Activated CD4-positive, CD25-positive, alpha-beta regulatory T cell treated with anti-CD3 and anti-CD28 coated beads, Interleukin-2, amount 50 U/mL, for 24 hours (primary cell): ENCODE measurements at places on chromosomes 12 and 14.
A peak's percentile ranks its signal among the peaks of the same experiment; 100 is the strongest.

GRCh38 chr14:51865953-51866747 is 5.7 kb downstream of the GNG2 start:
- peak; percentile 39 for ATAC-seq

DNA sequence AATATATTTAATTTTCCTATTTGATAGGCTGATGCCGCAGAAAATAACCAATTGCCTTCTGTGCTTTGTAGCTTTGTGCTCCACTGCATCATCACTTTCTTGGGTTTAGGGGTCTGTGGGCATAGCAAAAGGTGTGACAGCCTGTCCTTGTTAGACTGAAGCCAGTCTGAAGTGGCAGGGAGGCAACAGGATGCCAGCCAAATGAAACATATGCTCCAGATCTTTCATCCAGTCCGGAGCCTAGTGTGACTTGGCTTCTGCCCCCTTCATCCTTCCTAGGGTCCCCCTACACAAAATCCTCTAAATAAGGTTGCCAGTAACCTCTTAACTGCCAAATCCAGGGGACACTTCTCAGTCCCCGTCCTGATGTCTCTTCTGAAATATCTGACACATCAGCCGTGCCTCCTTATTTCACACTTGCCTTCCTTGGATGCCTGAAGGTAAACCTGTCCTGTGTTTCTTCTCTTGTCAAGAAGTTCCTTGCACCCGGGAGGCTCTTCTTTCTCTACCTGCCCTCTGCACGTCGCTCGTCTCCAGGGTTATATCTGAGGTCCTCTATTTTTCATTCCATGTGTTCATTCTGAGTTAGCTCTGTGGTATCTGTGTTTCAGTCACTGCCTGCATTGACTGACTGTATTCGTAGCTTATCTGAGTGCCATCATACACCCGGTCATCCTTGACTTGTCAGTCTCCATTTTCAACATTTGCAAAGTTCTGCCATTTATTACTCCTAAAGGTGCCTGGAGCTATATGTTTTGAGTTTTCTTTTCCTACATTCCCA is 47.8 kb downstream of the HMGA2 start:
- no peak for ATAC-seq

- ATAC-seq: no peak
Measured at GRCh38 chr14:102264355-102264754, 40.6 kb downstream of the MOK start.

GRCh38 chr12:127770118-127770517 is 496.9 kb upstream of the TMEM132C start:
- ATAC-seq: no peak

DNA sequence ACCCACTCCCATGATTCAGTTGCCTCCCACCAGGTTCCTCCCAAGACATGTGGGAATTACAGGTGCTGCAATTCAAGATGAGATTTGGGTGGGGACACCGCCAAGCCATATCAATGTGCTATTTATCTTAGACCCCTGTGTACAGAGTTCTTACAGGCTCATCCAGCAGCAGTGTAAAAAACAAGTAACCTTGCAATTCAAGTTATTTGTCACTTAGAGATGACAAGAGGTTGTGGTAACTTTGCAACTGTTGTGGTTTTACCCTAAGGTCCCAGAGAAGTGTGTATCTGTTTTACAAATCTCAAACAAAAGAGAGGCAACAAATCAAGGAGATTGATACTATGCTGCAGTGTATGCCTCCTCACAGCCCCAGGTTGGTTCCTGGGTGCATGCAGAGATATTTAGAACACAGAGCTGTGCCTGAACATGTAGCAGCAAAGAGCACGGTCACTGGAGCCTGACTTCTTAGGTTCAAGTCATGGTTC is 11.5 kb upstream of the HELB start:
- peak; percentile 33 for ATAC-seq

DNA sequence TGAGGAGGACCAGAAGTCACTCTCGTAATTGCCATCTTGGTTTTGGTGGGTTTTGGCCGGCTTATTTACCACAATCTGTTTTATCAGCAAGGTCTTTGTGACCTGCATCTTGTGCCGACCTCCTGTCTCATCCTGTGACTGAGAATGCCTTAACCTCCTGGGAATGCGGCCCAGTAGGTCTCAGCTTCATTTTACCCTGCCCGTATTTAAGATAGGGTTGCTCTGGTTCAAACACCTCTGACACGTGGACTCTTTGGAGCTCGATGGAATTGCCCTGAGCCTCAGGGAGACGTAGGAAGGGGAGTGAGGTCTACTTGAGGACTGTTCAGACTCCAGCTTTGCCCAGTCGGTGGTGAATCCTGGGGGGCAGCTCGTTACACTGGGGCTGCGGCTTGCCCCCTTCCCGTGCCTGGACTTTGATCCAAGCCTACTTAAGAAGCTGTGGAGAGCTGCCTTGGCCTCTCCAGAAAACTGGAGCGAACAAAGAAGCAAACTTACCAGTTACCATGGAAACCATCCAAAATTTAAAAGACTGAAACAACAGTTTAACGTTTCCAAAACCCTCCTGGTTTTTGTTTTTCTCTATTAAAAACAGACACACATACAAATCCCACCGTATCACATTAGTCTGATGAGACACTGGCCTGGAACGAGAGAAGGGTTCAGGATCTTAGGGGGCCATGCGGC is 28.0 kb downstream of the CALM1 start:
- no peak for ATAC-seq

GRCh38 chr14:22375321-22375930 is 213.6 kb downstream of the DAD1 start:
- ATAC-seq: no peak

DNA sequence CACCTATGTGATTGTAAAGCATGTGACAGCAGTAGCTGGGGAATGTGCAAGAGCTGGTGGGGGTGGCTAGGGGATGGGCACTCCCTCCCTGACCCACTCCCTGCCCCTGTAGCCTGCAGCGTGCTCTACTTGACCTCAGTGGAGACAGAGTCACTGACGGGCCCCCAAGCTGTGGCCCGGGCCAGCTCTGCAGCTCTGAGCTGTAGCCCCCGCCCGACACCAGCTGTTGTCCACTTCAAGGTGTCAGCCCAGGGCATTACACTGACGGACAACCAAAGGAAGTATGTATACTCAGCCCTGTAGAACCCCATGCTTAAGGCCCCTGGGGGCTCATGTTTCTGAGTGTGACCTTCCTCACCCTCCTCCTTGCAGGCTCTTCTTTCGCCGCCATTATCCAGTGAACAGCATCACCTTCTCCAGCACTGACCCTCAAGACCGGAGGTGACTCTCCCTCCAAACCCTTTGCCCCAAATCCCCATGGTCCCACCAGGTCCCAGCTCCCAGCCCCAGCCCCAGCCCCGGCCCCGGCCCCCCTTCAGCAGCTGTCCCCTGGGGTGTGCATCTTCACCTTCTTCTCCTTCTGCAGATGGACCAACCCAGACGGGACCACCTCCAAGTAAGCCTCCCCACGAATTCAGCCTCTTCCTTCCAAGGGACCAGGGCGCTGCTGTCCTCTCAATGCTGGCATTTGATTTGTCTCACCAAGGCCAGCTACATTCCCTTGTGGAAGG is 13.3 kb downstream of the TNS2 start:
- no peak for ATAC-seq

DNA sequence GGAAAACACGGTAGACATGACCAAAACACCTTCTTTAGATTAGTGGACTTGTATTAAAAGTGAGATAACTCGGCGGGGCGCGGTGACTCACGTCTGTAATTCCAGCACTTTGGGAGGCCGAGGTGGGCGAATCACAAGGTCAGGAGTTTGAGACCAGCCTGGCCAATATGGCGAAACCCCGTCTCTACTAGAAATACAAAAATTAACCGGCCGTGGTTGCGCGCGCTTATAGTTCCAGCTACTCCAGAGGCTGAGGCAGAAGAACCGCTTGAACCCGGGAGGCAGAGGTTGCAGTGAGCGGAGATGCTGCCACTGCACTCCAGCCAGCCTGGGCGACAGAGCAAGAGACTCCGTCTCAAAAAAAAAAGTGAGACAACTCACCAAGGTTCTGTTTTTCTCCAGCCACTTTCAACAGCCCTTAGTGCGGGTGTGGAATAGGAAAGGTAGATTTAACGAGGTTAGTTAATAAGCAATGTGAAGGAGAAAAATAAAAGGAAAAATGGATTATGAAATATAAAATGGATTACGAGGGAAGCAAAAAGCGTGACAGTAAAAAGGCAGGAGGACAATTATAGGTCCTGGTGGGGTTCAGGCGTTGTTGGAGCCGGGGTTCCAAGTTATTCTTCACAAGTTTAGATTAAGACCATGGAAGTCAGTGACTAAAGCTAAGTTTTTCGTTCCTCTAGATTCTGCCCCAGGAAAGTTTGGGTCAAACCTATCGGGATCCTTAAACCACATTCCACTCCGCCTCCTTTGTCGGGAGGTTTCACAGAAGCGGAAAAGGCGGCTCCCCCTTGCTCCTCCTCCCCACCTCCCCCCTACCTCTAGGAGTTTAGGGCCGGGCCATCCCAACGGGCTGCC is 534 bp downstream of the PPP2R3C start:
- ATAC-seq: no peak

- ATAC-seq: no peak
Measured at GRCh38 chr14:81633496-81633895, 99.8 kb upstream of the SEL1L start.

GRCh38 chr14:75222208-75222701 is 45.8 kb upstream of the TMED10 start:
- no peak for ATAC-seq

- no peak for ATAC-seq
Measured at GRCh38 chr12:92974759-92975158, 45.7 kb upstream of the EEA1 start.

DNA sequence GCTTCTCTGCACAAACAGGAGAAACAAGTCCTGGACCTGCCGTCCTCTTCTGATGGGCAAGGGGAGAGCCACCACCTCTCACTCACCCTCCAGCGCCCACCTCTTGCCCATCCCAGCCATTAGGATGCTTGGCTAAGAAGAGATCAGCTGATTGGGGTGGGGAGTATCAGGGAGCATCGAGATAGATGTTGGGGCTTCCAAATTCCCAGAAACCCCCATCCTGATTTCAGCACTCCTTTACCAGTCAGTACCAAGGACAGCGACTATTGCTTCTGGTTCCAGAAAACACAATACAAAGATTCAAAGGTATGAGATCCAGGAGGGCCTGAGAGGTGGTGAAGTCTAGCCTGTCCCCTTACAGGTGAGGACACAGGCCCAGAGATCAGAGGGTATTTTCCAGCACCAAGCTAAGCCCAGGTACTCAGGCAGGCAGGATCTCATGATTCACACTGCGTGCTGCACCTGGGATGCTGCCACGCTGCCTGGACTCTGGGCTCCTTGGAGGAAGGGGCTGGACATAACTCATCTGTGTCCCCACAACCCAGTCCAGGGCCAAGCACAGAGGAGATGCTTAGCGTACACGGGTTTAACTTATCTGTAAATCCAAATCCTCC is 76.6 kb downstream of the TUNAR start:
- ATAC-seq: no peak

DNA sequence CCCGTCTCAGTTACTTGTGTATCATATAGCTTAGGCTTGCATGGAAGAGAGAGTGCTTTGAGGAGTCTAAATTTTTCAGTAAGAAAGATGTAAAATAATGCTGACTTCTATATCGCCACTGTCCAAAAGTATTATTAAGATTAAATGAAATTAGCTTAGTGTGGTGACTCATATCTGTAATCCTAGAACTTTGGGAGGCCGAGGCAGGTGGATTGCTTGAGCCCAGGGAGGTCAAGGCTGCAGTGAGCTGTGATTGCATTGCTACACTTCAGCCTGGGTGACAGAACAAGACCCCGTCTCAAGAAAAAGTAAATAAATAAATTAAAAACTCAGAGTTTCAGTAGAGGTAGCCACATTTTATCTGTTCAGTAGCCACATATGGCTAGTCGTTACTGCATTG is 23.3 kb downstream of the PAPOLA start:
- no peak for ATAC-seq

DNA sequence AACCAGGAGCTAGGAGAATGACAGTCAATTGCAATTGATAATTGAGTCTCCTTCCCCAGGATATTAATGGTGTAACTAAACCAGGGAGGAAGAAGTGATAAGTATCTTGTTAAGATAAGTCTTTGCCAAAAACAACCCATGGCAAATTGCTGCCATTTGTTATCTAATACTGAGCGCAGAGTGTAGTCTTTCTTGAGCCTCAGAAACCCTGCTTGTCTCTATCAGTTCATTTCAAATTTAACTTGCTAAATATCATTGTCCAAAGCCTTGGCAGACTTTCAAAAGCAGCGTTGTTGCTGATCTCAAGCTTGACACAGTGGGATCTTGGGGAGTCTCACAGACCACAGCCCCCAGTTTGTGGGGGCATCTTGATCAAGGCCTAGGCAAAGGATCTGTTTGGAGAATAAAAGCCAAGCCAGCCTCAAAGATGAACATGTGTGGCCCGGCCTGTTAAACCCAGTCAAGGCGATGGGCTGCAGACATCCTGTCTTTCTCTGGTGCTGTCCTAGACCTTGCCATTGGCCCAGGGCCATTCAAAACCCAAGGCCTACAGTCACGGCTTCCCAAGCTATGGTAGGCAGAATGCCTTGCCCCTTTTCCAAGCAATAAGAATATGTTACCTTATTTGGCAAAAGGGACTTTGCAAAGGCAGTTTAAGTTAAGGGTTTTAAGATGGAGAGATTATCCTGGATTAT is 164.2 kb downstream of the CHST11 start:
- no peak for ATAC-seq

DNA sequence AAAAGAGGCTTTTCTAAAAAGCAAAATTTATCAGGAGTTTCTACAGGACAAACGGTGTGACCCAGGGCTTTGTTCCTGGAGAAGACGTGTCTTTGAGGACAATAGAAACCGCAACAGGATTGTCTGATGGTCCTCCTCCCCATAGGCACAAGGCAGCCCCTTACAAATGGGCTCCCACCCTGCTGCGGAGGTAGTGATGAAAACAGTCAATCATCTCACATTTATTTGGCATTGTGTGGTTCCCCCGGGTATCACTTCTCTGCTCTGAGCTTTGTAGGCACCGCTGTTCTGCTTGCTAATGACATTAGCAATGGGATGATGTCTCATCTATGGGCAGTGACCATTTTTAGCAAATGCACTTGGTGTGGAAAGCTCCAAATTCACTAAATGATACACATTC is 155.5 kb upstream of the TMPO start:
- no peak for ATAC-seq

DNA sequence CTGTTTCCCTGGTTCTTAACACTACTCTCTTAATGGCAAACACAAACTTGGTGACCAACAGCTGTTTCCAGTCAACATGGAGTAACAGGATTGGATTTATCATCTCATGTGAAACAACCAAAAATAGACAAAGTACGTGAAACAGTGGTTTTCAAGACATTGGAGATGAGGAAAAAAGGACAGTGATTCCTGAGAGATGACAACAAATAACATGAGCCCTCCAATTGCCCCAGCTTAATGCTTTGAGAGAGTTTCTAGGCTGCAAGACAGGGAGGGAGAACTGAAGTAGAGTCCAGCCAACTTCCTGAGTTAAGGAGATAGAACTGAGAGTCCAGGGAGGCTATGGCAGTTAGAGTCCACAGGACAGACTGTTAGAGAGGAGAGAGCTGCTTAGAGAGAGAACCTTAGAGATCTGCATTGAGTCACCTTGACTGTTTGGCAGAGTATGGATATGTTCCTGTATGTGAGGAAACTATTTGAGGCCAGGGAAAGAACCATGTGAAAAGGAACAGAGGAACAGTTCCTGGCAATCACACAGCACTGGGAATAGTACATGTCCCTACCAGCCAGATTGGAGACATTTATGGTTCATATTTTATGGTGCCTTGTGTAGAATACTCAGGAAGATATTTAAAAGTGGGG is 106.4 kb downstream of the PCNX1 start:
- no peak for ATAC-seq

- ATAC-seq: no peak
Measured at GRCh38 chr12:52254965-52255751, 19.3 kb upstream of the KRT86 start.

GRCh38 chr12:66359300-66359699 is 57.0 kb downstream of the HELB start:
- no peak for ATAC-seq

- no peak for ATAC-seq
Measured at GRCh38 chr14:100416921-100417860, 94.1 kb downstream of the SLC25A47 start.
